Left forelimb (tissue), 1 donor: ENCODE measurements at places on chromosomes 3 and 15.

DNA sequence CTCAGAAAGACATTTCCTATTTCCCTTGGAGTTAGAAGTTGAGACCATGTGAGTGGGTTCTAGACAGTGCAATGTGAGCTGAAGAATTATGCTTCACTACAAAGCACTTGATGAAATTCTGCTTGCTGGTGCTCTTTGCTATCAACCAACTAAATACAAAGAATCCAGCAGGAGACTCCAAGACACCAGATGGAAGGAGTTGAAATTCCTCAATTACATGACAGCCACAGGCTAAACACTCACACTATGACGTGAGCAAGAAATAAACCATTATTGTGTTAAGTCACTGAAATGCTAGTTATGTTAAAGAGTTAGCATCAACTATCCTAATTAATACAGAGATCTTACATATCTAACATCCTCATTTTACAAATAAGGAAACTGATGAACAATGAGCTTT, 8.2 kb upstream of the MAP4 start:
- DNase-seq, result no peak

- no peak for DNase-seq
Measured at GRCh38 chr3:23051240-23052140, 151.6 kb upstream of the UBE2E2 start.

DNA sequence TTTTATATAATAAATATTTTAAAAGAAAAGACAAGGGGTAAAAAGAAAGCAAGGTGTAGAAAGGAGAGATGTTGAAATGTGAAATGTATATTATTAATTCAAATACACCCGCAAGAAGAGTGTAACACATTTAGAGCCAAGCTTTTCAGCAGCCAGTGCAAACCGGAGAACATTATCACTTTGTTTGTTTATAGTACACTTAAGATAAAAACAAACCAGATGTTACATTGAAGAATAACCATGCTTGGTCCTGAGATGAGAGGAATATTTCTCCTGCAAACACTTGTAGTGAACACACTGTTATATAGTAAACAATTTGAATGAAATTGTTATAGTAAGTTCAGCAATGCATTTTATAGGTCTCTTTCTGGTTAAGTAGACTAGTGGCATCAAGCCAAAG, 1441.5 kb downstream of the OTOL1 start:
- no peak for DNase-seq

- DNase-seq, result no peak
Measured at GRCh38 chr3:190989218-190989617, 126.7 kb upstream of the GMNC start.

GRCh38 chr3:188349351-188349901, 195.5 kb downstream of the LPP start:
- DNase-seq, result no peak
